ENCODE measurements at places on chromosomes 7 and 10.

DNA sequence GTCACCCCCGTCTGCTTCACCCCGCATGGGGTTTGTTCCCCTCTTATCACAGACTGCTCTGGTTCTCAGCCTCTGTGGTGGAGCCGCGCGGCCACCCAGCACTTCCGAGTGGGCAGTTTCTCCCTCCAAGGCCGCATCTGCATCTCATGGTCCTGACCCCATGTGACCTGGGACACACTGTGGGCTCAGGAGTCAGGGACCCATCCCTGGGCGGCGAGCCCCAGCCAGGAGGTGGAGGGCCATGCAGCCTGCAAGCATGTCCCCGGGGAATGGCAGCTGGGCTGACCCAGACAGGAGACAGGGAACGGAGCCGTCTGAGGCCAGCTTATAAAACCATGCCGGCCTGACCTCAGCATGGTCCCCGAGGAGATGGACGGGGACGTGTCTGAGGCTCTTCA lies 25.2 kb upstream of the TTYH3 start:
- no peak for DNase-seq

DNA sequence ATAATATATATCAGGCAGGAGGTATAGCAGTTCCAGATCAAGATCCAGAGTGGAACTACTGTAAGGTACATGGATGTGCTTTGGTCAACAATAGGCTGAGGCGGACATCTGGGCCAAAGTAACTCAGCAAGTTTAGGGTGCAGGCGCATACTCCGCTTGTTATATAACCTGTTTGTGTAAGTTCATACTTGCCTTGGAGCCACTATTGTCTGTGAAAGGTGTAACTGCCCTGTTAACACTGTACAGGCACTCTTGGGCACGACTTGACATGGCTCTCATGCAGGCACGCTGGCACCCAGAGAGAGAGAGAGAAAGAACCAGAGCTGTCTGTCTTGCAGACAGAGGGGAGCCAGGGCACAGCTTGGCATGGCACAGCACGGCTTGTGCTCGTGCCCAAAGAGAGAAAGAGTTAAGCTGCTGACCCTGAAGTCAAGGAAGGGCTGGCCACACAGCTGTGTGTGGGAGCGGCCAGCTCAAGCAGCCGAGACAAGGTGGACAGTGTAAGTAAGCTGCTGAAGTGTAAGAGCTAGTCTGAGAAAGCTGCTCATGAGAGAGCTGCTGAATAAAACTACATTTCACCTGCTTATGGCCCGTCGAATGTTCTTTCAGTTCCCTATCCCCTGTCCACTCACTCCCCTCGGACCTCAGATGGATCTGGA lies 47.8 kb upstream of the KAT6B start:
- DNase-seq: no peak

GRCh38 chr7:26987338-26987737 lies 108.5 kb downstream of the HOXA1 start:
- no peak for DNase-seq

DNA sequence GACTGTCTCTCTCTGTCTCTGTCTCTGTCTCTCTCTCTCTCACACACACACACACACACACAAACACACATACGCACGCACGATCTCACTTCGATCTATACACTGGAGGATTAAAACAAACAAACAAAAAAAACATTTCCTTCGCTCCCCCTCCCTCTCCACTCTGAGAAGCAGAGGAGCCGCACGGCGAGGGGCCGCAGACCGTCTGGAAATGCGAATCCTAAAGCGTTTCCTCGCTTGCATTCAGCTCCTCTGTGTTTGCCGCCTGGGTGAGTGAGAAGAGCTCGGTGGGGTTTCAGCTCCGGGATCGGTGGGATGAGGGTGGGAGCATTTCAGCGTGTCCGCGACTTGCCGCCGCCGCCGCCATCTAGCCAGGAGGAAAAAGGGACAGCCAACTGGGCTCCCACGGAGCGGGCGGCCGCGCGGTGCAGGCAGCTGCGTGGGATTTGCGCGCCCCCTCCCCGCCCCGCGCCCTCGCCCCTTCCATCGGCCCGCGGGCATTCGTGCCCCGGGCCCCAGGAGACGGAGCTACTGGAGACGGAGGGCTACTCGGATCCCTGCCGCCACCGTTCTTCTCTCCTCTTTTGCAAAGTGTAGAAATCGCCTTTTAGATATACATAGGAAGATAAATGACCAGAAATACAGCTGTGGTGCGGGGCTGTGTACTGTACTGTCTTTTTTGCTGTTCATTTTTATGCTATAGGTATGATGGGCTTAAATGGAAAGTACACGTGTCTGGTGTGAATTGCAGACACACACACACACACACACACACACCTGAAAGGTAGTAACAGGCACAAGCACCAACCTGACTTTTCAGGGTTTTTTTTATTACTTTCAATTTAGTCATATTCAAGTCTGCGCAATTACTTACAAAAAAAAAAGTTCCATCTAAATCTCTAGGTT lies 581 bp downstream of the PTPRZ1 start:
- no peak for DNase-seq

GRCh38 chr10:43054593-43054992 lies 22.3 kb upstream of the RET start:
- DNase-seq: no peak

DNA sequence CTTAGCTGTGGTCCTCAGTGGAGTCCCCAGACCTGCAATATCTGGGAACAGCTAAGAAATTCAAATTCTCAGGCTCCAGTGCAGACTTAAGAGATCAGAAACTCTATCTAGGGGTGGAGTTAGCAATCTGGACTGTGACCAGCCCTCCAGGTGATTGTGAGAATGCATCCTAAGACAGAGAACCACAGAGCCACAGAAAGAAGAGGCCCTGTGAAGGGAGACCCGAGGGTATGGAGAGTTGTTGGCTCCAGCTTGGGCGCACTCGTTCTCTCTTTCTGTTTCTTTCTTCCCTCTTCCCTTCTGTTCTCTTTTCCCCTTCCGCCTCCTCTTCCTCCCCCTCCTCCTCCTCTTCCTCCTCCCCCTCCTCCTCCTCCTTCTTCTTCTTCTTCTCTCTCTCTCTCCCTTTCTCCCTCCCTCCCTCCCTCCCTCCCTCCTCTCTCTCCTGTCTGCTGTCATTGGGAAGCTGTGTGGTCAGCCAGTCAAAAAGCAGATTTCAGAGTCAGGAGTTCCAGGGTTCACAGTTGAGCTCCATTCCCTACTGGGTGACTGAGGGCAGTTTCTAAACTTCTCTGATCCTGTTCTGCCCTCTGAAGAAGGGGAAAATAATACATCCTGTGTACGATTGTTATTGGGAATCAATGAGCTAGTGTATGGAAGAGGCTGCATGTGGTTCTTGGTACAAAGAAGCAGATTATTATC lies 62.1 kb upstream of the STEAP1B start:
- no peak for DNase-seq

- no peak for DNase-seq
Observed at GRCh38 chr10:31000867-31001266, 30.8 kb downstream of the ZNF438 start.

GRCh38 chr10:43109671-43110249 lies 28.5 kb upstream of the CSGALNACT2 start:
- DNase-seq: no peak

DNA sequence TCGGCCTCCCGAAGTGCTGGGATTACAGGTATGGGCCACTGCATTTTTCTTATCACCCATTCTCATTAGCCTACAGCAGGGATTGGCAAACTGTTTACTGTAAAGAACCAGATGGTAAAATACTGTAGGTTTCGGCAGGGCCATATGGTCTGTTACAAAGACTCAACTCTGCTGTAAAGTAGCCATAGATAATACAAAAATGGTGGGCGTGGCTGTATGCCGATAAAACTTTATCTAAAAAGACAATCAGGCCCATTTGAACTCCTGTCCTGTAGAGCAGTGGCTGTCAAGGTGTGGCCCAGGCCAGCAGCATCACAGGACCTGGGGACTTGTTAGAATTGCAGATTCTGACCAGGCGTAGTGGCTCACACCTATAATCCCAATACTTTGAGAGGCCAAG lies 134.3 kb downstream of the CUX1 start:
- no peak for DNase-seq

DNA sequence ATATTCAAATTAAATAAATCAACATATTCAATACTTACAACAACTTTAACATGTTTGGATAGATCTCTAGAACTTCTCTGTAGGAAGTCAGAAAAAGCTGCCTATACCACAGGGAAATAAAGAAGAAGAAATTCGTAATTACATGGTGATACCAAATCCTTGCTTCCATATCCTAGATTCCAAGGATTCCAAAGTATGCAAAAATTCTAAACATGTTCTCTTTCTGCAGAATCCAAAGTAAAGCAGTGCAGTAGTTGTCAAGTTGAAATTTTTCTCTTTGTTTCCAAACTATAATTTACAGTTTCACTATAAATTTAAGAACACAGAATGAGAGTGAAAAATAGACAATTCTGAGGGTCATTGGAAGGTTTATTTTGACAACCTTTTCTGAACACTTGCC lies 233.7 kb upstream of the PTN start:
- no peak for DNase-seq

- DNase-seq: no peak
Observed at GRCh38 chr10:46304062-46304461, 17.3 kb downstream of the ANTXRL start.

DNA sequence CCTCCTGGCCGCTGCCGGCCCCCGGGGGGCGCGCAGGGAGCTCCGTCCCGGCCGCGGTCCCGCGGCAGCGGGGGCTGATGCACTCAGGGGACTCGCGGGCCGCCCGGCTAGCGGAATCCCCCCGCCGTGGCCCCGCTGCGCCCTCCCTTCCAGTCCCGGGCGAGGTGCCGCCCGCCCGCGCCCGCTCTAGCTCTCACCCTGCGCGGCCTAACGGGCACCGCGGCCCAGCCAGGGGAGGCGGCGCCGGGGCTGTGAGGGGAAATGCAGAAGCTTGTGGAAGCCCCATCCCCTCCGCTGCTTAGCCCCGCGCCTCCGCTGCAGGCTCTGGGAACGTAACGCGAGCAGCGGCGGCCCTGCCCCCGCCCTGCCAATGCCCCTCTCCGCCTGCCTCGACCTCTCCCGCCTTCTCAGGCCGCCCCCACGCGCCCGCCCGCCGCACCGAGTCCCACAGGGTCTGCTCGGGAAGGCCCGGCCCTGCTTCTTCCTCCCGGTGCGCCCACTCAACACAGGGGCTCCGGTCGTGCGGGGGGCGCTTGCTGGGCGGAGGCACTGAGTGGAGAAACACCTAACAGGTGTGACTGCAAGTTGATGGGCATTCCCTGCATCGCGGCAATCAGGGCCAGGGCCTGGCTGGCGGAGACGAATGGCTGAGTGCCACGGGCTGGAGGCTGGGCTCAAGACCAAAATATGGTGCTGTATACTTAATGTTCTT lies 384 bp upstream of the TMEM229A start:
- DNase-seq: peak; percentile 70

- DNase-seq: peak; percentile 97
Observed at GRCh38 chr10:14250496-14251076, 80.1 kb downstream of the FRMD4A start.

DNA sequence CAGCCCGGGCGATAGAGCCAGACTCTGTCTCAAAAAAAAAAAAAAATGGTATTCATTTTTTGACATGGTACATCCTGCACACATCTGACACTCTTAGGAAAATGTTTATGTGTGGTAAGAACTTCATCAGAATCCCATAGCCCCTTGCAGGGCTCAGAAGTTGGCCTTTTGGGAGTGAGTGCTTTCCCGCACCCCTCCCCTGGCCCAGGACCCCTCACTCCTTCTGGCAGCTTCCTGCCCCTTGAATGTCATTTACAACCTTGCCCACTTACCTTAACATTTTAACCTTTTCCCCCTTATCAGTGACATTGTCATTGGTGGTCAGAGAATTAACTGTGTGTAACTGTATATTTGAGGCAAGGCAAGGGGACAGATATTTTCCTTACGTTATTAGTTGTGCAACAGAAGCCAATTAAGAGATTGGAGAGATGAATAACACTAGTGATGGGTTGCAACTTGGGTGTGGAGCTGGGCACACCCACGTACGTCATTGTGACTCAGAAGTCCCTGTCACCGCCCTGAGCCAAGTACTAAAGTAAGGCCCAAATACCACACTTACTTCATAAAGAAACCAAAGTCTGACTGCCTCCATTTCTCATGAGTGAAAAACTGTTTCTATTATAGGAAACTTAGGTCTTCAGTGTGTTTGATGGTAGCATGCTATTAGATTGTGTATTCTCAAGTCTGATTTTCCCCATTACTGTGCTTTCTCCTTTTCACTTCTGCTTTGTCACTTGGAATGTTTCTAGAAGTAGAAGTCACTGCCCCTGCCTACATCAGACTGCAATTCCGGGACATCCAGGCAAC lies 31.6 kb downstream of the OGDH start:
- no peak for DNase-seq

- no peak for DNase-seq
Observed at GRCh38 chr10:35699848-35700486, 57.9 kb upstream of the FZD8 start.

DNA sequence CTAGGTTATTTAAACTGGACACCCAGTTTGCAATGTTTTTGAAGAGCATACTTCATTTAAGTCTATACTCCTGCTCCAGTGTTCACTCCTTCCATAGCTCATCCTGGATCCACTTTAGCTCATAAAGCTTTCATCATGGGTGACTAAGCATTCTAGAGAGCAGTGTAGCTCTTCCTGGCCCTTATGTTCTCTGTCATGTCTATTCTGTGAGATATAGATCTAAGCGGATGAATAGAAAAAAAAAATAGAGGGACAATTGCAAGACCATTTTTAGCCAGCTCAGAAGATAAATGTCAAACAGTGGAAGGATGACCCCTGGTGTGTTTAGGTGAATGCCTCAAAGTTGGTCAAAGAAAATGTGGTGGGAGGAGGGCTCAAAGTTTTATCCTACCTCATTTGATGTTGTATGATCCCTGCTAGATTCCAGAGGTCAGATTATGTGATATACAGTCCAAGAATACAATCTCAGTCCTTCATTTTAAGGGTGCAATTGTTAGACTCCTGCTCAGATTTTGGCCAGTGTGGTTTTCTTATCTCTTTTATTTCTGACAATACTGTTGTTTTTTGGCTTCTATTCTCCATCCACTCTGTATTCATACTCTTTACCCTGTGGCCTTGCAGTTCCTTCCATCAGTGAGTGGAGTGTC lies 7.5 kb upstream of the HECW1 start:
- DNase-seq: no peak

- no peak for DNase-seq
Observed at GRCh38 chr7:116209561-116210070, 723 bp upstream of the TES start.

DNA sequence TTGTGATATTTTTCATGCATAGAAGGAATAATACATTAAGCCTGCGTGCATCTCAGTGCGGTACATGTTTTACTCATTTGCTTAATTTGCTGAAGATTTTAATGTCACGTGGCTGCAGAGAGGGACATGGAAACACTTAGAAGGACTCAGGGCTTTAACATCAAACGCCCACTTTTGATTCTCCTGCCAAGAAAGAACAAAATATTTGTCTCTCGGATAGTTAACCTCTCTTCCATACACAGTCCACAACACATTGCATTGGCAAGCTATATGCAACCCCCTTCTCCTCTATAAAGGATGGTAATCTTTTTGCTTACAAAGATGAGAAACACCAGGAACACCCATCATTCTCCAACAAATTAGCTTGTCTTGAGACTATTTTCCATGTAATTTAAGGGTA lies 148.0 kb upstream of the NRP1 start:
- DNase-seq: no peak
